Cerebellar nuclear complex (tissue), 1 donor: ENCODE measurements at places on chromosomes 1 and 21.

GRCh38 chr1:22767852-22768251, 57.2 kb downstream of the EPHB2 start:
- no peak for DNase-seq

DNA sequence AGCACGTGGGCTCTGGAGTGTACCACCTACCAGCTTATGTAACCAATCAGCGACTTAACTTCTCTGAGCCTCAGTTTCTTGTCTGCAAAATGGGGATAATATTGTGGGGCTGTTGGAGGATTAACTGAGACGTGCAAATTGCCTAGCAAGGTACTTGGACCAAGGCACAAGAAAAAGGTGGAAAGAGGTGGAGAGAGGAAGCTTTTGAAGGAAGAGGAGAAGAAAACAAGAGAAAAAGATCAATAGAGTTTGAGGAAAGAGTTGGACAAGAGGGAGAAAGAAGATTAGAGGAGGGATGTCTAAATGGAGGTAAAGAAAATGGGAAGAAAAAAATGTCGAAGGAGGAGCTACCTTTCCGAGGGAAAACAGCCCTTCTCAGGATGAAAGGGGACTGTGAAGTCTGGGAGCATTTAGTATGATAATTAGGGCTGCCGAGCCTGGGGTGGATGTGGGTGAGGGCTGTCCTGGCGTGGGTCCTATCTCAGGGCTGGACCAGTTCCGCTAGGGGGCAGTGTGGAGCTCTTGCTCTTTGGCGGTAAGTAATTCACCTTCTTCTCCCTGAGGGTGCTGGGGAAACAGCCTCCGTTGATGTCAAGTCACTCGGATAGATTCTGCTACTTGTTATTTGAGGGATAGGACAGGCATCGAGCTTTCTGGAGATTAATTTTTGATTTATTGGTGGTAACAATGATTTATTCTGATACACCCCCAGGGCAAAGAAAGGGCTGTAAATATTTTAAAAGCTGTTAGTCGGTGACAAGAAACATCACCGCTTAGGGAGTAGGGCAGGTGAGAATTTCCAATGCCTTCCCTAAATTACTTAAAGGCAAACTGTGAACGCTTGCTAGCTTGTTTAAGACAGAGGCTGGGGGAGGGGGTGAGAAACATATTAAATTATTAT, 79.0 kb upstream of the NFASC start:
- no peak for DNase-seq

- no peak for DNase-seq
Observed at GRCh38 chr1:230711245-230711644, 2.7 kb downstream of the AGT start.

- DNase-seq, result no peak
Observed at GRCh38 chr21:44552681-44553080, 1.4 kb upstream of the KRTAP10-2 start.

- no peak for DNase-seq
Observed at GRCh38 chr1:85219853-85220610, 19.2 kb upstream of the SYDE2 start.
